ENCODE measurements at places on chromosomes 5 and 9.

- DNase-seq = no peak
Observed at GRCh38 chr9:115090486-115090885, 27.5 kb downstream of the TNC start.

- no peak for DNase-seq
Observed at GRCh38 chr5:123617561-123617960, 105.6 kb downstream of the CSNK1G3 start.

GRCh38 chr5:116865651-116866050 is 291.0 kb upstream of the SEMA6A start:
- no peak for DNase-seq

- DNase-seq = peak; percentile 20
Observed at GRCh38 chr9:87464110-87464991, 33.3 kb upstream of the DAPK1 start.

GRCh38 chr5:5968981-5969380 is 409.4 kb downstream of the MED10 start:
- DNase-seq = no peak

All from activated CD8-positive, alpha-beta T cell treated with anti-CD3 and anti-CD28 coated beads for 36 hours (primary cell).